ENCODE measurements at places on chromosomes 11 and 22.
A peak's percentile ranks its signal among the peaks of the same experiment; 100 is the strongest.

DNA sequence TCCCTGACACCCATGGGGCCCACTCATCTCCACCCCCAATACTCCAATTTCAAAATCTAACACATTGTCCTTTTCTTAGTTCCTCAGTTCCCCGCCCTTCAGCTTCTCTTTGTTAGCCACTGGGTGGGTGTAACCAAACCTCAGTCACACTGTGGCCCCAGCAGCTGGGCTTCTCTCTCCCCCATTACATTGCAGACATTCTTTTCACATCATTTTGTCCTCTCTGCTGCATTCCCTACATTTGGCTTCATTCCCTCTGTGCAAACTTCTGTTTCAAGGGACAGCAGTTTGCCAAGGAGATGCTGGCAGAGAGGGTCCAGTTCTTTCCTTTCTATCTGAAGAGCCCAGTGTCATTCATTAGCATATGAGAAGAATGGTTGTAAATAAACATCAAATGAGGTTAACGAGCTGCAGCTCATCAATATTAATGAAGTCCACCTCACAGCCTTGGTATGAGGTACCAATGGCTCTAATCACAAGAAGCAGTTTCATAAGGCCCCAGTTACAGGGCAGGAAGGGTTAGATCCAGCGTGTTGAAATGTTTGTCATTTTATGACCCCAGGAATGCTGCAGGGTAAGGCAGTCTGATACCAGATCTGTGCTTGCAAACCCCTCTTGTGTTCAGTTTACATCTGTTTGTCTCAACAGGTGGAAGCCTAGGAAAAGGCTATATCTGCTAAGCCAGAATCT lies 72.3 kb downstream of the ARFGAP2 start:
- no peak for DNase-seq

GRCh38 chr11:128854841-128855240 lies 12.3 kb downstream of the KCNJ1 start:
- DNase-seq, result no peak

GRCh38 chr22:37018815-37019308 lies 385 bp downstream of the TST start:
- DNase-seq, result peak; percentile 62

- no peak for DNase-seq
These were observed 16.8 kb downstream of the RCN1 start for GRCh38 chr11:32107647-32108046.

- no peak for DNase-seq
These were observed 5.3 kb upstream of the JAML start for GRCh38 chr11:118230088-118230487.

GRCh38 chr11:45333001-45333971 lies 47.1 kb upstream of the SYT13 start:
- DNase-seq, result no peak

- no peak for DNase-seq
These were observed 7.0 kb downstream of the THY1 start for GRCh38 chr11:119415966-119416365.

DNA sequence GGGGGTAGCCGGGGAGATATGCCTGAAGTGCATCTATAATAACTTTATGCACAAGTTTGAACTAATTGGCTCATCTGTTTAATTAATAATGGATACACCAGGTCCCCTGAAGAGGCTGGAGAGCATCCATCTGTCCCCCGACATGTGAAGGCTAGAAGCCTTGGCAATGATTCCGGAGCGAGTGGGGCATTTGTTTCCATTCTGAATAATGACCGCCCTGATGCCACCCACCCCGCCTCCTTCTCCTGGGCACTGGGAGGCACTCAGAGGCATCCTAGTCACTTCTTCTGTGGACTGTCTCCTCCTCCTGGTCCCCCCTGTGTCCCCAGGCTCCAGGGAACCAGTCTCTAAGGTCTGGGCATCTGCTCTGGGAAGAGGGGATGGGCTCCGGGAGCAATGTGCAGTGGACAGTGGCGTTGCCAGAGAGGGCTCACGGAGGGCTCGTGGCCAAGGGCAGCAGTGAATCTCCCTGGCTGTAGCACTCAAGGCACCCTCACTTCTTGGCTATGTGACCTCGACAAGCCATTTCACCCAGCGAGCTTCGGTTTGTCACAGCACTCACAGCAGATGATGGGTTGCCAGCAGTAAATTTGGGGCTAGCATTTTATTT lies 64.7 kb downstream of the TSPAN18 start:
- no peak for DNase-seq

GRCh38 chr11:45332276-45332934 lies 46.3 kb upstream of the SYT13 start:
- DNase-seq, result no peak

GRCh38 chr11:117766576-117766975 lies 30.4 kb downstream of the DSCAML1 start:
- no peak for DNase-seq

DNA sequence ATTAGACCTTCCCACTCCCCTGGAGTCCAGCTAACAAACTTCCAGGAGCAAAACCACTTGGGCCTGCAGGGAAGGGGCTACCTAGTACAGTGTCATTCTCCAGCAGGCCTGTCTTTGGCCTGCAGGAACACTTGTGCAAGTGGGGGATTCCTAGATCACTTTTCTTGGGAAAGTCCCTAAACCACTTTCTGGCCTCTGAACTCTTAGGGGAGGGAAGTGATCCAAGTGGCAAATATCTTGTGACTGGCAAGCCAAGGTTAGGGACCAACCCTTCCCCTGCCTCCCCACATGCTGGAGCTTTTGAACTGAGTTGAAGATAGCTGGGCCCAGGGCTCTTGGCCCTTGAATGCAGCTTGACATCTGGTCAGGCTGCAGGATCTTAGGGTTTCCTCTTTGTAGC lies 17.2 kb downstream of the PPFIBP2 start:
- DNase-seq, result no peak

DNA sequence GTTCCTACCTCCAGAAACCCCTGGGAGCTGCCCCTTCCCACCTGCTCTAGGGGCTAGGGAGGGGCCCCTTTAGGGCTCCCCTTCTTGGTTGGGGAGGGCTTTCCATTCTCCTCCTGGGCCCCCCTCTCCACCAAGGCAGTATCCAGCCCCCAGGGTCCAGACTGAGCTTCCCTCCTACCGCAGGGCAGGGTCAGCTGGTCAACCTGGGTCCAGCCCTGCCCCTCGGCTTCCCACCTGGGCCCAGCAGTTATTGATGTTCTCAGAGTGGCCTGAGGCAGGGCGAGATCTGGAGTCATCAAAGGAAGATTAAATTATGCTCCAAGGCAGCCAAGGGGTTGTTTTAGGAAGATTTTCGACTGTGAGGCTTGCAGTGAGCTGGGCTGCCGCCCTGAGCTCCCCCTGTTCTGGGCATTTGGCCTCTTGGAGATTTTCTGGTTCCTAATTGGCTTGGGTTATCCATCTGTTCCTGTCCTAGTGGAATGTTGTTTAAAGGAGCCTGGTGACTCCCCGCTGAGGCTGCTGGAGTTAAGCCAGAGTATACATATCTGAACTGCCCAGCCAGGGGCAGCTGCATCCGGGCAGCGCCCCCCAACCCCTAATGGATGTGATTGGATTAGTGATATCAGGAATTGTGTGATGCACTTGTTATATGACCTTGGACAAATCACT lies 1.8 kb upstream of the SLC22A8 start:
- no peak for DNase-seq

DNA sequence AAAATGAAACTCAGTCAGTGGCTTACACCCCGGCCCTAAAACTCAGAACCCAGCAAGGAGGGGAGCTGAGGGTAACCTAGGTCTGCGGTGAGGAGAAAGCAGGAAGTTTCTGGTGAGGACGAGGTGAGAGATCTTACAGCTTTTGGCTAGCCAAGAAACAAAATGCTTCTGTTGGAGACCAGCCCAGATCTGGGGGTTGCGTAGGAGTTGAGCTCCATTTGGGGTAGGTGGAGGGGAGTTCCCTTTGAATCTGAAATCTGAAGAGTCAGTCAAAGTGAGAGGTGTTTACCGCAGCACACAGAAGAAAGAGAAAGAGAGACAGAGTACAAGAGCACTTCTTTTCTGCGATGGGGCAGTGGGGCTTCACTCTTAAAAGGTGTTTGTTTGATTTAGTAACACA lies 29.6 kb downstream of the EHF start:
- no peak for DNase-seq

- no peak for DNase-seq
These were observed 500.6 kb downstream of the ETS1 start for GRCh38 chr11:128086794-128087193.

DNA sequence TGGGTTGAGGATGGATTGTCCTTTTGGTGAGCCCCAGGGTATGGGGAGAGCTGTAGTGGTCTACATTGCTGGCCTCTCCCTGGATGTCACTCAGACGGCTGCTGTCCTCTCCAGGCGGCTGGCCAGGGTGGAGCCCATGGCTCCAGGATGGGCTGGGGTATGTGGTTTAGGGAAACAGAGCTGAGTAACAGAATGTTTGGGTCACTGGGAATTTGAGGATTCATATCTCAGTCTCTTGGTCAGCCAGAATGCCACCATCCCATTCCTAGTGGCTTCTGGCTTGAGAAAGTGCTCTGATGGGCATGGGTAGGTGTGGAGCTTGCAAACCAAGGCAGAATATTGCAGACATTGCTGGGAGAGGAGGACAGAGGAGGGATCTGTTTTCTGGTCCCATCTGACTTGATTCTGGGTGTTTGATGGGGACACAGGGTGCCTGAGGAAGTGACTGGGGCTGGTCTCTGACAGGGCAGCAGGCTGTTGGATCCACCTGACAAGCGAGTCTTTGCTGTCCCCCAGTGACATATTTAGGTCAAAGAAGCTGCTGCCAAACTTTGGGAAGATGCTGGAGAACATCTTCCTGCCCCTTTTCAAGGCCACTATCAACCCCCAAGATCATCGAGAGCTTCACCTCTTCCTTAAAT lies 41.4 kb downstream of the AMPD3 start:
- no peak for DNase-seq

DNA sequence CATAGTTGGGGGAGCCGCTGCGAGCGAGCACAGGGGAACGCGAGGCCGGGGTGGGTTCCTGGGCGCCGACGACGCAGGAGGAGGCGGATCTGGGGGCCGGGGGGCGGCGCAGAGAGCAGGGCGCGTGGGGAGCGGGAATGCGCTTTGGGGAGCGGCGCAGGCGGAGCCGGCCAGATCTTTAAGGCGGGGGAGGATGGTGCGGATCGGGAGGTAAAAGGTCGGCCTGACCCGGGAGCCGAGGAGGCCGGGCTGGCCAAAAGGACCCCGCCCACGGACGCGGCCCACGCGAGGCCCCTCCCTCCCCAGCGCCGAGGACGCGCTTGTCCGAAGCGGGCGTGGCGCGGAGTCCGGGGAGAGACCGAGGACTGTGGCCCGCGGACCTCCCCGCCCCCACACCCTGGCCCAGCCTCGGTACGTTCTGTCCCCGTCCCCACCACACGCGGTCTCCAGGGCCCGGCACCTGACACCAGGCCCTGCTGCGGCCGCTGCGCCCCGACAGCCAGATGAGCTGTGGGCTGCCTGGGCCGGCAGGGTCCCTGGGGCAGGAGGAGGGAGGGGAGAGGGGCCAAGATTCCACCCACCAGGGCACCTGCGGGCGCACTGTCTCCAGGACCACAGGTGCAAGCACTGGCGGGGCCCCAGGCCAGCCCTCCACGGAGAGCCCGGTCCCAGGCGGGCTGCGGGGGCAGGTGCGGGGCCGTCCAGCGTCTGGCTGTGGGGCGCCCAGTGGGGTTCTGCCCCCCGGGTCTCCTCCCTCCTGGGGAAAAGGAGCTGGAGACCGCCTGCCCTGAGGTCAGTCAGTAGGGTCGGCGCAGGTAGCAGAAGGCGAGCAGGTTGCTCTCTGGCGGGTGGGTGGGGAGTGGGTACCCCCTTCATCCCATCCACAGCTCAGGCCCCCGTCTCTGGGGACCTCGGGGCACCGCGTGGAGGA lies 10.9 kb downstream of the PIM3 start:
- no peak for DNase-seq

- no peak for DNase-seq
These were observed 35.2 kb upstream of the FIBIN start for GRCh38 chr11:26958702-26959049.

DNA sequence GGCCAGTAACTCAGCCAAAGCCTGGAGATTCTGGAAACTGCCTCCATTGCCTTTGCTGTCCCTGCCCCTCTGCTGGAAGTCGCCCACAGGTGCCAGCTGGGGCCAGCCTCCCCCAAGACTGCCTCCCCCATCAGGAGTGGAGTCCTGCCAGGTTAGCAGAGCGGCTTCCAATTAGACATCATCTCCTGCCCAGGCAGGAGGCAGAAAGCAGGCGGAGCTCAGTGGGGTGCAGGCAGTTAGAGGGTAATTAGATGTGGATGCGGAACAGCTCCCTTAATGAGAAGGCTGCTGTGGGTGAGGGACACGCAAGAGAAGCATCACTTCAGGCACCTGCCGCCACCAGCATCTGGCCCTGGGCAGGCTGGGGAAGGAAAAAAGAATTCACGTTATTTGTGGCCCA lies 90.9 kb upstream of the TP53I11 start:
- DNase-seq, result no peak

GRCh38 chr22:26700886-26701285 lies 43.5 kb downstream of the MIAT start:
- DNase-seq, result no peak

DNA sequence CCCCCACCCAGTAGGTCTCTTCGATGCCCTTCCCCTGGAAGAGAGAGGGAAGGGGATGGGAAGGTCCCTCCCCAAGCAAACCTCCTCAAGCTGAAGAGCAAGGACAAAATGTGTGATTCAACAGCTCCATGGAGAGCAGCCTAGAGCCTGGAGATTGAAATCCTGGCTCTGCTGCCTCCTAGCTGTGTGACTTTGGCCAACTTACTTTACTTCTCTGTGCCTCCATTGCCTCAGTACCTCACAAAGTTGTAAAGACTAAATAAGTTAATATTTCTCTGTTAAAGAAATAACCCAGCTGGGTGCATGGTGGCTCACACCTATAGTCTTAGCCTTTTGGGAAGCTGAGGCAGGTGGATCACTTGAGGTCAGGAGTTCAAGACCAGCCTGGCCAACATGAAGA lies 21.1 kb upstream of the LRRC32 start:
- no peak for DNase-seq

- no peak for DNase-seq
These were observed 903.7 kb downstream of the BRD1 start for GRCh38 chr22:48923996-48924395.

- no peak for DNase-seq
These were observed 2.6 kb upstream of the VWCE start for GRCh38 chr11:61297746-61298145.

GRCh38 chr11:1271927-1272326 lies 37.5 kb downstream of the TOLLIP start:
- DNase-seq, result no peak

- DNase-seq, result no peak
These were observed 15.1 kb downstream of the UQCR10 start for GRCh38 chr22:29782061-29782845.

DNA sequence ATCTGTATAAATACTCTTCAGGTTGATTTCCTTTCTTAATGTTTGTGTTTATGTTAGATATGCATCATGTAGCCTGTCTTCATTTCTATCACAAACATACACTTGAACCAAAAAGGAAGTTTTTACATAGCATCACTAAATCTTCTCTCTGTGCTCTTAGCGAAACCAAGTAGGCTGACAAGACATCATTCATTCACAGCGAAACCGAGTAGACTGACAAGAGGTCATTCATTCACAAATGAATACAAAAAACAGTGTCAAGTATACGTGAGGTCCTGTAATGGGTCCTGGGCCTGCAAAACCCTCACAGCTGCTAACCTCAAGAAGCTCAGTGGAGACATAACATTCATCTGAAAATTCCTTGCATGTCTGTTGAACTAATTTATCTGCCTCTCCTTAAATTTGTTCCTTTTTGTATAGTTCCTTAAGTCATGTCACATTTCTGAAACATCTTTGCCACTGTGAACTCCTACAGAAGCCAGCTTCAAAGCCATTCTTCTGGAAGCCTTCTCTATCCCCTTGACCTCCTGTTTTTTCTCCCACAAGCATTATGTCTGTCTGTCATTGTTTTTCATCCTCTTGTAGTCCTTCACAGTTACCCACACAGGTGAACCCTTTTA lies 9.8 kb upstream of the HBE1 start:
- DNase-seq, result no peak

GRCh38 chr11:8776209-8776608 lies 93.6 kb downstream of the RPL27A start:
- no peak for DNase-seq

All from substantia nigra (tissue), 51 donors.